GM10248 (cell line): ENCODE measurements at places on chromosomes 6 and 20.

DNA sequence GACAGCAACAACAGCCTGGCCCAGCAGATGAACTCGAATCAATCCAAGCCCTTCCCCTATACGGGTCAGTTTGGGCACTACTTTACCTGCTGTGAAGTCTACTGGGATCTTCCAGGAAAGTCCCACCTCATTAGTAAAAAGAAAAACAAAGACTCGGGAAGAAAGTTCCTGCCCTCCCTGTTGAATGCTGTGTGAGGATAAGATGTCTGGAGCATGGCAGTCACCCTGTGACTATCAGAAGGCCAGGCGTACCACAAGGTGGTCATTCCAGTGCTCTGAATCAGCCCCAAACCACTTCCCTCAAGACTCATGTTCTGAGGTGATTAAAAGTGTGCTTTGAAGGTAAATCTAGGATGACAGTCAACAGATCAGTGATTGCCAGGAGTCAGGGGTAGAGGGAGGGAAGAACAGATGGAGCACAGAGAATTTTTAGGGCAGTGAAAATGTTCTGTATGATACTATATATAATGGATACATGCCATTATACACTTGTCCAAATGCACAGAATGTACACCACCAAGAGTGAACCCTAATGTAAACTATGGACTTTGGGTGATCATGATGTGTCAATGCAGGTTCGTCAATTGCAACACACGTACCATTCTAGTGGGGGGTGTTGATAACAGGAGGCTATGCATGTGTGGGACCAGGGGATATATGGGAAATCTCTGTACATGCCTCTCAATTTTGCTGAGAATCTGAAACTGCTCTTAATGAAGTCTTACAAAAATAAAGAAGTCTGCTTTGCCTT lies 14.7 kb downstream of the FKBP1A start:
- DNase-seq, result no peak

DNA sequence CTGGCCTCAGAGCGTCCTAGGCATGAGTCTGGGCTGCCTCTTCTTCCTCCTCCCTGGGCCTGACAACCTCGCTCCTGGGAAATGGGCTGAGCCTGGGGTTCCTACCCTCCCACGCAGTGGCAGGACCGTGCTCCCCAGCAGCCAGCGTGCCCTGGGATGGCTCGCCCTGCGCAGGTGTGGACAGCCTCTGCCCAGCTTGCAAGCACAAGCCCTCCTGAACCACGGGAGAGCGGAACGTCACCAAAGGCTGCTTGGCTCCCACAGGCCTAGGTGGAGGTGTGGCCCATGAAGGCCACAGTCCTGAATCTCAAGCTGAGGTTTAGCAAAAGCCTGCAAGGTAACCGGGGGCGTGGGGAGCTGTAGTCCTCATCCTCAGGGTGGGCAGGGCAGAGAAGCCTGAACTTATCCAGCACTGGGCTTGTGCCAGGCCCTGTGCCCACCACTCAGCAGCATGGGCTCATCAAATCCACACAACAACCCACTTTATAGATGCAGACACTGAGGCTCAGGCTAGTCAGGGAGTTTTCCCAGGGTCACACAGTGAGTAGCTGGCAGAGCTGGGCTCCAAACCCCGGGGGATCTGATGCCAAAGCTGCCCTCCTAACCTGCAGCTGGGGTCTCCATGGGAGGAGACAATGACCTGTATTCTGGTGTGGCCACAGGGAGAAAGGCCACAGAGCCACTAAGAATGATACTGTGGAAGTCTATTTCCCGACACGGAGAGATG lies 25.3 kb downstream of the RBM38 start:
- DNase-seq, result no peak

DNA sequence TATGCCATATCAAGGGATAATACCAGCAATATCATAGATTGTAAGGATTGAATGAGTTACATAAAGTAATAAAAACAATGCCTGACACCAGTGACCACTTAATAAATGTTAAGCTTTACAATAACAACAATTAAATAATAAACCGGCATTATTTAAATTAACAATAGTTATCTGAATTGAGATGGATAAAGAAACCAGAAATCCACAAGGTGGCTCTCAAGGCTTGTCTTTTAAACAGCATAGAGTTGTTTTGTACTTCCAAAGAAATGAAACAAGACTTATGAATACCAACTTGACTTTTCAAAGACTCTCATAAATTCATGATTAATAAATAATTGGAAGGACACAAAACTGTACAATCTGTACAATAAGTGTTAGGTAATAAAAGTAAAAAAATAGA lies 203.1 kb downstream of the ASCC3 start:
- DNase-seq, result no peak

DNA sequence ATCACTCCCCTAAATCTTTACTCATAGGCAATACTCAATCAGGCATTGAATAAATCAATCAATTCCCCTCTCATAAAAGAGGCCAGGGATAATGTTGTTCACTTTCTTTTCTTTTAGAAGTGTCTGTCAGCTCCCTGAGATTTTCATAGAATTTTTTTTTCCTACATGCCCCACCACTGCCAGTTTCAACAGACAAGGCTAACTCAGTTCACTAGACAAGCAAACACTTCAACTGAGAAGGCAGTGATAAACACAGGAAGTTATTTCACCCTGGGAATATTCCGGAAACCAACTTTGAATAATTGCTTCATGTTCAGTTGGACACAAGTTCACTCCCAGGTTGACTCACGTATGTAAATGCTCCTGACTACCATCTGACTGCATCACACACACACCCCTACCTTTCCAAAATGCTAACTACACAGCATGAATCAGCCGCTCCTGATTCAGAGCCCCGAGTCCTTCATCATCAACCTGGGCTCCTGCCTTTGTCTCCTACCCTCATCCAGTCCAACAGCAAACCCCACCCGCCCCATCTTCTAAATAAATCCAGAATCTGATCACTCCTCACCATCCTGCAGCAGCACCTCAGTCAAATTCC lies 143.9 kb downstream of the BCAS1 start:
- peak; percentile 58 for DNase-seq

DNA sequence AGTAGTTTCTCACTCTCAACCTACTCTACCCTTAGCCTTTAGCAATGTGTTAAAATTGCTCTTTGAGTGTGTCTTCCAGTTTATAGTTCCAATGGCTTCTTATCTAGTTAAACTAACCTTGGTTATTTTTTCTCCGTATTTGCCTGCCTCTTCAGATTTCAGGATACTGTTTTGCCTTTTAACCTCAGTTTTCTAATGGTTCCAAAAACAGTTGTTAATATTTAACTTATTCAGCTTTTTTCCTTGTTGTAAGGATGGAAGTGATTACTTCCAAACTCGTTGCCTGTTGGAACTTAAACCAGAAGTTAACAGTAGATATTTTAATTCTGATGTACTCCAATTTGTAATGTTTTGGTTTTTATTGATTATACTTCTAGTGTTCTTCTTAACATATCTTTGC lies 1574.9 kb downstream of the HACE1 start:
- no peak for DNase-seq

DNA sequence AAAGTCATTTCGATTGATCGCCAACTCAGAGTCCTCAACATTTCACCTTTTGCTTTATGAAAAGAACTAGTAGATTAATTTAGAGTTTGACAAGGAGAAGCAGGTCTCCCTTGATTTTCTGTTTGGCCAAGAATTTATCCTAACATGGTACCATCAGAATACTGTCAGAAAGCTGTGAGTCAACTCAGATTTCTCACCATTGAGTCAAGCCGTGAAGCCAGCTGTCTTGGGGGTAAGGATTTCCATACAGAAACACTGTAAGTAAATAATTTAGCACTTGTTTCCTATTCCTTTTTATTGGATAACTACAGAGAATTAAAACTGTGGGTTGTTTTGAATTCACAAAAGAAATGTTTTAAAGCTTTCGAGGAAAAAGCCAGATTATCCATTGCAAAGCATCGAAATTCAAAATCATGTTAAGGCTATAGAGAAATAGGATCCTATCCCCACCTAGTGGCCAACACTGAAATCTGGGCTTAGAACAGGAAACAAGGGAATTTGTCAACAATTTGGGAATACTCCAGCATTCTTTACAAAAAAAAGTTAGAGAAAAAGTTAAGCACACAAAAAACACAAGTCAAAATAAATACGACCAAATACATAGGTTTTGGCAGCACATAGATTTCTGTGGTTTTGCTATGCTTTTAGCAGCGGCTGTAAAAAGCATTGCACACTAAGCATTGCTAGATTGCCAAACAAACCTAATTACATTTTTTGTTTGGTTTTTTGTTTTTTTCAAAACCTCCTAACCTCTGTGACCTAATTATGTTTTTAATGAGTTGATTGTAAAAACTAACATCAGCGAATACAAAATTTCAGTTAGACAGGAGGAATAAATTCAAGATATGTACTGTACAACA lies 44.2 kb downstream of the COL11A2 start:
- peak; percentile 39 for DNase-seq

- no peak for DNase-seq
These were observed 111.9 kb upstream of the GGTLC1 start for GRCh38 chr20:24100370-24101011.

GRCh38 chr6:138229663-138230179 lies 11.4 kb upstream of the PBOV1 start:
- DNase-seq, result no peak

DNA sequence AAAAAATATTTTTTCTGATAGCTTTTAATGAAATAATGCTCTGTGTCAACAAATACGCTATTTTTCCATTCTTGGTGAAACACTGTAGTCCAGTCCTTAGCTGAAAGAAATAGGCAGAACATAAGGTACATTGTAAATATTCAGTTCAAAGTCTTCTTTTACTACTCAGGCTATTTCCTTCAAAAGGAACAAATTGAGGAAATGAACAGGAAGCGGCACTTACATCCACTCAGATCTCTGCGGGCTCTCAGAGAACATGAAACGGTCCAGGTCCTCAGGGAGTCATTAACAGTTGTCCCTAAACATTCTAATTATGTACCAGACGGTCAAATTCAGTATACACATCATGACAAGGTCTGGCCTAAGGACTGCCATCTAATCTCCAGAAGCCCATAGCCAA lies 212.6 kb downstream of the KIF16B start:
- DNase-seq, result no peak

- no peak for DNase-seq
These were observed 44.9 kb downstream of the PRND start for GRCh38 chr20:4766631-4767030.

DNA sequence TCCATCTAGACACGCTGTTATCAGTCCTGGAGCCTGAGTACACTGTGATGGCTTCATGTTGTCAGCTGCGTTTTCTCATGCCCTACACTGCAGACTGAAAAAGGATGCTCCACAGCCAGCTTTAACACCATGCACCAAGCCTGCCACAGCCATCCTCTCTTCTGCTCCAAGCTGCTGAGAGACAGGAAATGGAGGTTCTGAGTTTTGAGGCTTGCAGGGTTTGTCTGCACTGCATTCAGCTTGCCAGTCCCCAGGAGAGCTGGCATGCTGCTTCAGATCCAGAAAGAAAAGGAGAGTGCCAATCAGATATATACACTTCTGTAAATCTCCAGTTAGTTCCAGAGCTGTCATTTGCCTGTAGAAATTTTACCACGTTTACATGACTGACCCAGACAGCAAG lies 550.7 kb upstream of the FLRT3 start:
- DNase-seq, result no peak

- DNase-seq, result no peak
These were observed 76.3 kb upstream of the SIRPA start for GRCh38 chr20:1818895-1819294.

DNA sequence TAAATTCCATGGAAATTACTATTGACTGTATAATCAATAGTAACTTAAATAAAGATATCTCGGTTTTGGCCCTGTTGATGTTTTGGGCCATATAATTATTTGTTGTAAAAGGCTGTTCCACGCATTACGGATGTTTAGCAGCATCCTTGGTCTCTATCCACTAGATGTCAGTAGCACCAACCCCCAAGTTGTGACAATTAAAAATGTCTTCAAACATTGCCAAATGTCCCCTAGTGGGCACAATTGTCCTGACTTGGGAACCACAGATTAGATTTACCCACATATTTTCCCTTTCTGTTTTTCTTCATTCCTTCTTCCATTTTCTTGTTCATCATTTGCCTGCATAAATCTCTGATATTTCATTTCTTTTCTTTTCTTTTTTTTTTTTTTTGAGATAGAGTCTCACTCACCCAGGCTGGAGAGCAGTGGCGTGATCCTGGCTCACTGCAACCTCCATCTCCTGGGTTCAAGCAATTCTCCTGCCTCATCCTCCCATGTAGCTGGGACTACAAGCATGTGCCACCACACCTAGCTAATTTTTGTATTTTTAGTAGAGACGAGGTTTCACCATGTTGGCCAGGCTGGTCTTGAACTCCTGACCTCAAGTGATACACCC lies 13.6 kb upstream of the WFDC8 start:
- peak; percentile 27 for DNase-seq

- no peak for DNase-seq
These were observed 201.5 kb downstream of the PKHD1 start for GRCh38 chr6:51885957-51886356.

- DNase-seq, result no peak
These were observed 114.5 kb downstream of the RALGAPA2 start for GRCh38 chr20:20597966-20598365.

- DNase-seq, result no peak
These were observed 79.5 kb downstream of the CDH4 start for GRCh38 chr20:61331543-61331942.

DNA sequence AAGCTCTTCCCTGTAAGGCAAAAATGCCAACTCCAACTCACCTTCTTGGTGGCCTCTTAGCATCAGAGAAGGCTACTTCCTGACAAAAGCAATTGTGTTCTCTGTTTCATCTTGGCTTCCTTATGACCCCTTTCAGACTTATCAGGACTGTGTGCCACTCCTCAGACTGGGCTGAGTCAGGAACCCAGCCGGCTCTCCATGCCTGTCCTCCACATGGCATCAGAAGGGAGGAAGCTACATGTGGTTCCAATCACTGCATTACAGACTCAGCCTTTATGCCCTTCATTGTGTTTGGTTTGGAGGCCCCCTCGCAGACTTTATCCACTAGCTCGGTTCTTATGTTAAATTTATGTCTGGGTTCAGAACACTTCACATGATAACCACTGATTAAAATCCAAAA lies 142.5 kb downstream of the SLC24A3 start:
- no peak for DNase-seq

GRCh38 chr6:6927521-6928361 lies 180.0 kb upstream of the RREB1 start:
- no peak for DNase-seq

DNA sequence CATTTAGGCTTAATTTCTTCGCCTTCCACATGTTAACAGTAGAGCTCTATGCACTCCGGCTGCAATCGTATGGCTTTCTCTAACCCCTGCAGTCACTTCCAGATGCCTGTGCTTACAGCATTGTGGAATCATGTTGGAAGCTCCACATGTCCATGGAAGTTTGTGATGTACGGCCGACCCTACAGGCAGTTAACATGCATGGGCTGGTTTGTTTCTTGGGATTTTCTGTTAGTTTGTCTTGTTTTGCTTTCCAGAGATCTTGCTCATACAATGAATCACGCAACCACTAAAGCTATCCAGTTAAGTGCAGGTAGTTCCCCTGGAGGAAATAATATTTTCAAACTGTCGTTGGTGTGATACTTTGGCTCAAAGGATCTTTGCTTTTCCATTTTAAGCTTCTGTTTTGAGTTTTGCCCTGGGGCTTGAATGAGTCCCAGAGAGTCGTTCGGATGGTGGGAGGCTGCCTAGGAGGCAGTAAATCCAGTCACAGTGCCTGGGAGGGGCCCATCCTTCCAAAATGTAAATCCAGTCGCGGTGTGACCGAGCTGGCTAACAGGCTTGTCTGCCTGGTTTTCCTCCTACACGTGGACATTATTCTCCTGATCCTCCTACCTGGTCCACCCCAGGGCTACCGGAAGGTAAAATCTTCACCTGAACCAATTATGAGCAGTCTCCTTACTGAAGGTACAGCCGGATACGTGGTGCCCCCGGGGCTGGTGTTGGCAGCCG lies 225.9 kb downstream of the SMOC2 start:
- no peak for DNase-seq

GRCh38 chr20:14189794-14190402 lies 147.5 kb downstream of the FLRT3 start:
- no peak for DNase-seq
